ENCODE measurements at places on chromosomes 5 and 9.

- DNase-seq = no peak
Observed at GRCh38 chr5:15737871-15738664, 238.1 kb downstream of the FBXL7 start.

DNA sequence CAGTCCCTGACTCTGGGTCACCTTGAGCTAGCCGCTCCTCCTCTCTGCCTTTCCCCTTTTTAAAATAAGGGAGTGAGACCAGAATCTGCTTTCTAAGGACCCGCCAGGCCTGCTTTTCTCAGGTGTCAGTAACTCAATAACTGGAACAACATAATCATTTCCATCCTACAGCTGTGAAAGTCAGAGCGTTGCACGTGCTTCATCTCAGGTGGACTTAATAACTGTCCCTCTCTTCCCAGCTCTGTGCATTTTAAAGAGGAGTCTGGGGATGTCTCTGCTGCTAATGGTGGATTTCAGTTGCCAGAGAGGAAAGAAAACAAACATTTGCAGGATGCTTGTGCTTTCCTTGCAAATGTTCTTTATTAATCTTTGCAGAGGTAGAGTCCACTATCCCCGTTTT, 93.7 kb downstream of the PCDH1 start:
- no peak for DNase-seq

GRCh38 chr5:167168971-167169370, 1122.5 kb upstream of the WWC1 start:
- no peak for DNase-seq

DNA sequence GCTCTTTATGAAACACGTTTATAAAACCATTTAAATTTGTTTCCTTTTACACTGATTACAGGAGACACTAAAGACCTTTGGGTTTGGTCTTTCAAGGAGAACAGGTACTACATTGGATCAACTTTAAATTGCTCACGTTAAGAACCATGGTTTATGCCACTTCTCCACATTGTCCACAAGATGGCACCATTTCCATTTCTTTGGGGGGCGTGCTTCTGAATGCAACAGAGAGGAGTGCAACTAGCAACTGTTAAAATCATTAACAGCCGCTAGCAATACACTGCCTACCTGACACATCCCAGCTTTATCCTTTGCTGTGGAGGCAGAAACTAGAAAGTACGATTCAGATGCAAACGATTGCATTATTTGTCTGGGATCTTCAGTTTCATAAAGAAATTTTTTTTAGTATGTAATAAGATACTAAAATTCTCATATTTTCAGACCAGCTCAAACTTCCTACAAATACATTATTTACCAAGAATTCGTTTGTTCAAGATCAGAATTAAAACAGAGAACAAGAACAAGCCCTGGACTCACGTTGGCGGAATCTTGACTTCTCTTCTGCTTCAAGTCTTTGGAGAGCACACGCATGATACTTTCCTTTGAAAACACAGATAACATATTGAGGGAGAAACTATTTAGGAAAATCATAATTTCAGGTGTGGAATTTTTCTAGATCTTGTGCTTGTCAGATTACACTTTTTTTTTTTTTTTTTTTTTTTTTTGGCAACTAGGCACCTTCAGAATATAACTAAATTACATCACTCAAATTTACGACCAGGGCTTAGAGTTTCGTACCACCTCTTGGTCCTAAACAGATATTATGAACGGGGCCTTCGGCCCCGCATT, 702 bp downstream of the CDC20B start:
- DNase-seq = peak; percentile 18

DNA sequence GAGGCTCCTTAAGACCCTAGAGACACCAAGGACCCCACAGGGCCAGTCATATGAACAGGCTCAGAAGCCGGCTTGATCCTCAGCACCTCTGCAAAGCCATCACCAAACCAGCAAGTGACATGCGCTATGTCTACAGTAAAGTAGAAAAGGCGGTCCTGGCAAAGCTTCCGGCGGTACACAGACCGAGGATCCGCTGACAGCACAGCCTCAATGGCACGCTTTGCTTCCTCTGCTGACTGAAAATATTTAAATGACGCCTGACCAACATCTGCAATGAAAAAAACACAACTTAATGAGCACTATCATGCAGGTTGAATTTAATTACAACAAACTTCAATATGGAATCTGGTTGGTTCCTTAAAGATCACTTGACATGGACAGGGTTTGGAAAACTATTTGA, 17.6 kb downstream of the TRMO start:
- no peak for DNase-seq

DNA sequence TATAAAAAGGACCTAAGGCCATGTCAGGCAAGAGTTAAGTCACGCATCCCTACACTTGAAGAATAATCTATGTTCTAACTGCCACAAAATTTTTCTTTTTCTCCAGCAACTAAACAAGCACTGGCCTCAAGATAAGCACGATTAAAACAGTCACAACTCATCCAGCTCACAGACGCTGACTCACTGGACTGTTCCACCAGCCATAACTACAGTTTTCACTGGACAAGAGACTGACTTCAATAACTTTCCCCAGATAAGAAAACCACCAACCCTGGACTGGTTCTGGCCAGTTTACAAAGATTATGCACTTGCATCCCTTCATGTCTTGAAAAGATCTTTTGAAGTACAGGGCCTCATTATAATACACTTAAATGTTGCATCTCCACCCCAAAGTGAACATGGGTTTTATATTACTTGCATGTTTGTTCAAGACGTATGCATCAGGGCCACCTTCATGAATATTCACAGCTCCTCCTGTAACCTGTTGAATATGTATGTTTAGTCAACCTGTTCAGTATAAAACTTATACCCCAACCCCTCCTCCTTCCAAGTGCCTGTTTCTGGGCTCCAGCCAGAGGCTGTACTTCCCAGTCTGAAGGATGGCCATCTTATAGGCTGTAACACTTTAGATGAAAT, 129.3 kb upstream of the EPB41L4A start:
- no peak for DNase-seq

DNA sequence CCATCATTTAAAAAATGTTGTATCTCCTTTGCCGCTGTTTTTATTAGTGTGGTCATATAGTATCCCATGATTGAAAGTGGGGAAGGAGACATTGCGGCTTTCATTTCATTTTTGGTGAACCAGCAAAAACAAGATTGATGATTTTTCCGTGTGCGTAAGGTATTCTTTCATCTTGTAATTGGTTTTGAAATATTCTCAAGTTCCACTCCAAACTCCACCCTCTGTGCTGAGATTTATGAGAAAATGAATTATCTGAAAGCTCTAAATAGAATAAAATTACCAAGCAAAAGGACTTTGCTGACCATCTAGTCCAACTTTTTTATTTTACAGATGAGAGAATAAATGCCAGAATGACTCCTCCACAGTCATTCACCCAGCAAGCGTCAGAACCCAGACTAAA, 103.1 kb upstream of the MPDZ start:
- no peak for DNase-seq

DNA sequence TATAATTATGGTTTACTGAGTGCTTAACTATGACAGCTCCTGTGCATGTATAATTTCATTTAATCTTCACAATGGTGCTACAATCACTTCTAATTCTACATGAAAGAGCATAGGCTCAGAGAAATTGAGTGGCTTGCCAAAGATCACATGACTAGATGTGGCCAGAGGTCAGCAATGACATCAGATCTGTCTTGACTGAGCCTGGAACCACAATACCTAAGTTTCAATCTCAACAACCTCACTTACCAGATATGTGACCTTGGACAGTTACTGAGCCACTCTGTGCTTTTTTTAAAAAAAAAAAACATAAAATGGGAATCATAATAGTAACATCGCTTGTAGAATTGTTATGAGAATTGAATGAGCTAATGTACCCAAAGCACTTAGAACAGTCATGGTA, 130.7 kb downstream of the TRIM32 start:
- DNase-seq = no peak

- DNase-seq = no peak
Observed at GRCh38 chr5:149936044-149936699, 8.4 kb downstream of the PDE6A start.

DNA sequence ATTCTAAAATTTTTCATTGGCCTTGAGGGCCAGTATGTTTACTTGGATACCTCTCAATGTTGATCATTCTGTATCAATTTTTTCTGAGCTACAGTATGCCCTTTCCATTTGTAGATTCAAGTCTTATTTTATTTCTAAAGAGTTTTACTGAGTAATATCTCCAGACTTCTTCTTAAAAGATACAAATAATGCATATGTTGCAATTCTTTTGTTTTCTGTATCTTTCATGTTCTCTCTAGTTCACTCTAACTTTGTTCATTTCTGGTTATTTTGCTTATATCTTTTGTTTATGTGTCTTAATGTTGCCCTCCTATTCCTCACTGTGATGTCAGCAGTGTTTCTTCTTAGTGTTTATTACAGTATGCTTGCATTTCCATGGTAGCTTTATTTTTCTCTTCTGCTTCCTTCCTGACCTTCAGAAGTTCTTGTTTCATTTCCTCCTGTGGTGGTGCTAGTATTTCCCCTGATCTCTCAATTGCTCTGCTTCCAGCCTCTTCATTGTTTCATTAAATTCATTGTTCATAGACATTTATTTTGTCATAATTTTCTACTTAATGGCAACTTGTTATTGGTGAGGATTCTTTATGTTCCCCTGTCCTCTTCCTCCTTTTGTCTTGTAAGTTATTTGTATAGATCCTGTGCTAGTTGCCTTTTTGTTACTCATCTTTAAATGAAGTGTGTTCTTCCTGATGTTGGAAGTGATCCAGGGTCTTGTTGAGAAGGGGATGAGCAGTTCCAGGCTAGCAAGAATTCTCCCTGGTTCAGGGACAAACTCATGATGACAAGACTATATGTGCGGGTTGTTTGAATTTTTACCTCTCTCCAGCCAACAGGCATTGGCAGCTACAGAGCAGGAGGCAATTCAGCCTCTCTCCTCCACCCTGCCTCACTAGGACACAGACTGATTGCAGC, 160.8 kb downstream of the DEPDC1B start:
- DNase-seq = no peak

DNA sequence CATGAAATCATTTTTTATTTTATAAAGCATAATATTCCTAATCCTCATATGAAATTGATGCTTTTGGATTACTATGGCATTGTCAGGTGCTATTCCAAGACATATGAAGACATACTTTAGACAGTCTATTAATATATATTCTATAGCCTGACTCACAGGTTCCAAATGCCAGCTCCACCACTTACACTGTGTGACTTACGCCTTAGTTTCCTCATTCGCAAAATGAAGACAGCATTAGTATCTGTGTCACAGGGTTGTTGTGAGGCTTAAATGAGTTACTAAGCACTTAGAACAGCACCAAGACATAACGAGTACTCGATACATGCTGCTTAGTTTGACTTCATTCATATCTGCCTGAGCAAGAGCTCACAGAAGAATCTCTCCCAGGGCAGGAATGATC, 132.2 kb upstream of the PTGER4 start:
- DNase-seq = no peak

GRCh38 chr5:88669371-88670050, 213.5 kb downstream of the MEF2C start:
- DNase-seq = no peak

Measured in stimulated activated CD4-positive, alpha-beta T cell treated with anti-CD3 and anti-CD28 coated beads, TNF-alpha, amount 100 ng/mL, for 4 hours (primary cell).